CD8-positive, alpha-beta T cell (primary cell): ENCODE measurements at places on chromosomes 7 and 10.

DNA sequence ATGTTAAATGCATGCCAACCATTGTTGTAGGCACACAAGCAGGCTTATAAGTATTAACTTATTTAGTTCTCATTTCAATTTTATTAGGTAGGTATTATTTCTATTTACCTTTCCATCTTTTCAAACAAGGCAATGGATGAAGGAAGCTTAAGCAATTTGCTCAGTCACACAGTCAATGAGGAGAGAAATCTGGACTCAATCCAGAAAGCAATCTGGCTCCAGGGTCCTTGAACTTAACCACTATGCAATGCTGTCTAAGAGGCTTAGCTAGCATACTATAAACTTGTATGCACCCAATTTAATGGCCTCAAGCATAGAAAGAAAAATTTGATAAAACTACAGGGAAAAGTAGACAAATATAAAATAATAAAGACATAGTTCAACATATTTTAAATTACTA lies 88.6 kb downstream of the VWDE start:
- no peak for DNase-seq

DNA sequence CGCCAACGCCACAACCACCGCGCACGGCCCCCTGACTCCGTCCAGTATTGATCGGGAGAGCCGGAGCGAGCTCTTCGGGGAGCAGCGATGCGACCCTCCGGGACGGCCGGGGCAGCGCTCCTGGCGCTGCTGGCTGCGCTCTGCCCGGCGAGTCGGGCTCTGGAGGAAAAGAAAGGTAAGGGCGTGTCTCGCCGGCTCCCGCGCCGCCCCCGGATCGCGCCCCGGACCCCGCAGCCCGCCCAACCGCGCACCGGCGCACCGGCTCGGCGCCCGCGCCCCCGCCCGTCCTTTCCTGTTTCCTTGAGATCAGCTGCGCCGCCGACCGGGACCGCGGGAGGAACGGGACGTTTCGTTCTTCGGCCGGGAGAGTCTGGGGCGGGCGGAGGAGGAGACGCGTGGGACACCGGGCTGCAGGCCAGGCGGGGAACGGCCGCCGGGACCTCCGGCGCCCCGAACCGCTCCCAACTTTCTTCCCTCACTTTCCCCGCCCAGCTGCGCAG lies 424 bp downstream of the EGFR start:
- no peak for DNase-seq

DNA sequence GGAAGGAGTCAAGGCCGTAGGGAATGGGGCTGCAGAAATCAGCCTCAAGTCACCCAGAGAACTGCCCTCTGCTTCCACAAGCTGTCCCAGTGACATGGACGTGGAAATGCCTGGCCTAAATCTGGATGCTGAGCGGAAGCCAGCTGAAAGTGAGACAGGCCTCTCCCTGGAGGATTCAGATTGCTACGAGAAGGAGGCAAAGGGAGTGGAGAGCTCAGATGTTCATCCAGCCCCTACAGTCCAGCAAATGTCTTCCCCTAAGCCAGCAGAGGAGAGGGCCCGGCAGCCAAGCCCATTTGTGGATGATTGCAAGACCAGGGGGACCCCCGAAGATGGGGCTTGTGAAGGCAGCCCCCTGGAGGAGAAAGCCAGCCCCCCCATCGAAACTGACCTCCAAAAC lies 50.2 kb upstream of the PDCD4 start:
- DNase-seq = no peak

DNA sequence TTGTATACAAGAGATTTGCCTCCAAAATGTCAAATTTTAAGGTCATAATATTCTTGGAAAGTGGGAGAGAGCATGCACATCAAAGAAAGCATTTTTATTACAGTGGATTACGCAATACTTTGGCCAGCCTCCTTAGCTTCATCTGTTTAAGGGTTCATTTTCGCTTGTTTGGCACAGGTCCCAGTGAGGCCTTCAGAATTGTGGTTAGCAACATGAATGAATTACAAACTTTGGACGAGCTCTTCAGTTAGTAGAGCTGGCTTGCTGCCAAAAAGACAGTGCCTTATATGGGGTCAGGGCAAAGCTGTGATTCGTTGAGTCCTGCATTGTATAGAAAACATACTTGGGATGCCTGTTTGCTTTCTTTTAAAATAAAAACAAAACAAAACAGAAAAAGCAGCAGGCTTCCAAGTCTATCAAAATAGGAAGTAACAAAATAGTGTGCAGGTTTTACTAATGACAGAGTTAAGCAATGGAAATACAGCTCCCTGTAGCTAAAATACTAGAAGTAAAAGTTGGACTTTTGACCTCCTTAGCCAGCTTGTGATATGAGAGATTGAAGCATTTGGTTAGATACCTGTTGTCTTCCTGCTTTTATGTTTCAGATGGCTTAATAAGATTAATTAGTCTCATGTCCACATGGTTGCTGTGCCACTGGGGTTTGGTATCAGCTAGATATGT lies 190.8 kb downstream of the MLLT10 start:
- DNase-seq = peak; percentile 47

DNA sequence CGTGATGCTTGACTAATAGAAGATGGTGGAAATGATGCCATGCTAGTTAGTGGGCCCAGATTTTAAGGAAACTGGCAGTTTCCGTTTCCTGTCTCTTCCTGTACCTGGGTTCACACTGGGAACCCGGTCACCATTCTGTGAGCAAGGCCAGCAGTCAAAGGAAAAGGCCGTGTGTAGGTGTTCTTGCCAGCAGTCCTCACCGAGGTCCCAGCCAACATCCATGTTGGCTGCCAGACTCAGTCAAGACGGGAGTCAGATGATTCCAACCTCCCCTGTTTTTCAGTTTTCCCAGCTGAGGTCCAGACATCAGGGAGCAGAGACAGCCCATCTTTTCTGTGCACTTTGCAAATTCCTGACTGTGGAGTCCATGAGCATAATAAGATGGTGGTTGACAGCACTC lies 15.2 kb upstream of the PILRB start:
- DNase-seq = no peak

DNA sequence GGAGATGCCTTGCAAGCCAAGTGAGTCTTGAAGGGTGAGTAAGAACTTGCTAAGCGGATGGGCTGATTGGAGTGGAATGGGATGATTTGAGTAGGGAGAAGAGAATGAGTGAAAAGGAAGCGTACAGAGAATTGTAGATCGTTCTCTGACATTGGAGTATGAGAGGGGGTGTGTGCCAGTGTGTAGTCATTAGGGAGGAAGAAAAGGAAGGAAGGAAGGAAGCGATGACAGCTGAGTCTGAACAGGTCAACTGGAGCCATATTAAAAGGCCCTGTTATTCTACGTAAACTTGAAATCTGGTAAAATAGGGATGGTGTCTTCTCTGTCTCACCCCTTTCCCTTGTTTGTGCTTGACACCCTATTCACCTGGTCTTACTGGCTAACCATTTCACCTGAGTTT lies 55.1 kb downstream of the SLK start:
- no peak for DNase-seq

DNA sequence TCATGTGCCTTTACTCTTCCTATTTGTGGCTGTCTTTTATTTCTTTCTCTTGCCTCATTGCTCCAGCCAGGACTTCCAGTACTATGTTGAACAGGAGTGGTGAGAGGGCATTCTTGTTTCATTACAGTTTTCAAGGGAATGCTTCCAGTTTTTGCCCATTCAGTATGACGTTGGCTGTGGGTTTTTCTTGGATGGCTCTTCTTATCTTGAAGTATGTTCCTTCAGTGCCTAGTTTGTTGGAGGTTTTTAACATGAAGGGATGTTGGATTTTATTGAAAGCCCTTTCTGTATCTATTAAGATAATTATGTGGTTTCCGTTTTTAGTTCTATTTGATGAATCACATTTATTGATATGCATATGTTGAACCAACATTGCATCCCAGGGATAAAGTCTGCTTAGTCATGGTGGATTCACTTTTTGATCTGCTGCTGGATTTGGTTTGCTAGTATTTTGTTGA lies 96.8 kb downstream of the GLCCI1 start:
- no peak for DNase-seq
